ENCODE measurements at places on chromosomes 4 and X.

- no peak for DNase-seq
Observed at GRCh38 chr4:26985873-26986272, 125.2 kb downstream of the STIM2 start.

GRCh38 chr4:14383652-14384051, 618.6 kb upstream of the CPEB2 start:
- no peak for DNase-seq

DNA sequence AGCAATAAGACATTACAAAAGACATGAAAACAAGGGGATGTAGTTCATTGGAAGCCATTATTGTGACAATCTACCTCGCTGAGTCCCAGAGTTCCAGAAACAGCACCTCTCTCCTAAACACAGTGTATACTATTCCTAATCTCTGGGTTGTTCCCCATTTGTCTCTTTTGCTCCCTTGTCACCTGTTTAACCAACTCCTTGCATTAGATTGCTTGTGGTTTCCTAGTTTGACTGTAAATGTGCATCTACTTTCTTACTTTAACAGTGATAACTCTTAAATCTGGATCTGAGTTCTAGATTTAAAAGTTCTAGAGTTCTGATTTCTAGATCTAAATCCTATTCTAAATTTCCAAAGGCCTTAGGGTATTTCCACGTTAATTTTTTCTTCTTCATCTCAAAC, 71.6 kb upstream of the TET2 start:
- no peak for DNase-seq

DNA sequence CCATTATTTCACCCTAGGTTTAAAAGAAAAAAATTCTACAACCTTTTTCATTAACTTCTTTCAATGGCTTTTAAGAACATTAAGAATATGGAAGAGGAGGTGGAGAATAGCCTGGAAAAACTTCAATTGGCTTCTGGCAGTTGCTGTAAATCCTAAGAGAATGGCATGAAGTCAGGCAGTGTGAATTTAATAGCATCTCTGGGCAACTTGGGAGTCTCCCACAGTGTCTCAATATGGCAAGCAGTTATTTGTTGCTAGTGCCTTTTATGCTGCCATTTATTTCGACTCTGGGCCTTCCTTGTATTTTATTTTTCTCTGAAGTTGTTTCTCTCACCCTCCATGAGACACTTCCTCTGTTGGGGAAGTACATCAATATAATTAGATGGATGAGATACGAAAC, 322.1 kb downstream of the CBLL2 start:
- DNase-seq = no peak

DNA sequence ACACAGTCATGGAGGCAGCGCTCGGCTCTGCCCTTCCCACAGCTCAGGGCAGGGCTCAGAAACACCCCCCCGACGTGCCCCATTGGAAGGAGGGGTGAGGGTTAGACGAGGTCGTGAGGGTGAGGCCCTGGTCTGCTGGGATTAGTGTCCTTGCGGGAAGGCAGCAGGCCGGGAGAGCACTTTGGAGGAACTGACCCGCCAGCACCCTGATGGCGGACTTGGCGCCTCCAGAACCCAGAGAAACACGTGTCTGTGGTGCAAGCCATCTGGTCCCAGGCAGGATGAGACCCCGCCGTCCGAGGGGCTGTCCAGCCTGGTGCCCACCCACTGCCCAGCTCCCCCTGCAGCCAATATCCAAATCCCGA, 26.3 kb downstream of the TACC3 start:
- DNase-seq = no peak

DNA sequence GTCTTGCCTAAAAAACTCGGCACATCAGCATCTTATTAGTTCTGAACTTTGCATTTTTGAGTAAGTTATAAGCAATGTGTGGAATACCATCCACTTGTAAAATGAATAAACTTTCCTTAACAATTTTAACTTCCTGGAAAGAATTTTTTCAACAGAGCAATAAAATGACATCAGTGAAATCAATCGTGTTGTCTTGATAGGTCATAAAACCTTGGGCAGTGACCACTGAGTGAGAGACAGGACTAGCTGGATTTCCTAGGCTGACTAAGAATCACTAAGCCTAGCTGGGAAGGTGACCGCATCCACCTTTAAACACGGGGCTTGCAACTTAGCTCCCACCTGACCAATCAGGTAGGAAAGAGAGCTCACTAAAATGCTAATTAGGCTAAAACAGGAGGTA, 403.0 kb upstream of the CNKSR2 start:
- DNase-seq = no peak

DNA sequence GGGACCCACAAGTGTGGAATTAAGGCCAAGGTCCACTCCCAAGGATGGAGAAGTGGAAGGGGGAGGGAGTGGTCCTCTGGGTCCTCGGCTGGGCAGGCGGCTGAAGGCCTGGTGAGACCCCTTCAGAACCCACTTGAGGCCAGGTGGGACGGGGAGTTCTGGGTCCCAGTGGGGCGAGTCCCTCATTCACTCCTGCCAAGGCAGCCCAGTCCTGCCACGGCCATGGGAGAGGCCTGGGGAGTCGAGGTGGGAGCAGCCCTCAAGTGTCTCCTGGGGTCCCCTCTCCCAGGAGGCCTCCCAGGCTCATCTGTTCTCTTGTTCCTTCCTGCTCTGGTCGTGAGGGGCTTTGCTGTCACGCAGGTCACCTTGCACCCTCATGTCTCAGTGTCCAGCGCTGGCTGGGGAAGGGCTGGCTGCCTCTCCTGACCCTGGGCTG, 6.1 kb upstream of the SH3BP2 start:
- no peak for DNase-seq

DNA sequence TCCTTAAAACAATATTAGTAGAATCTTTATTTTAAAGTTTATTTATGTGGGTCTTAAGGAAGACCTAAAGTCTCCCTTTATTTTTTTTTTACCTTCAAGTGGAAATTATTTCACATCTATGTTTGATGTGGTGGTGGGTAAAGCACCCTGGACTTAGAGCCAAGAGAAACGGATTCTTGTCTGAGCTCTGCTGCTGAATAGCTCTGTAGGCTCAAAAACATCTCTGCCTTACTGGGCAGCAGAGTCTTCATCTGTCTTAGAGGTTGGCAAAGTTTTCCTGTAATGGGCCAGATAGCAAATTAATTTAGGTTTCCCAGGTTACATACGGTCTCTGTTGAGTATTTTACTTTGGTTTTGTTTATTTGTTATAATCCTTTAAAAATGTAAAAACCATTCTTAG, 136.5 kb downstream of the CEP135 start:
- no peak for DNase-seq

GRCh38 chr4:2630556-2631273, 94.3 kb downstream of the FAM193A start:
- DNase-seq = no peak

GRCh38 chr4:58833126-58833525, 1722.9 kb upstream of the IGFBP7 start:
- DNase-seq = no peak

- DNase-seq = no peak
Observed at GRCh38 chr4:171639540-171639939, 173.7 kb upstream of the GALNTL6 start.

DNA sequence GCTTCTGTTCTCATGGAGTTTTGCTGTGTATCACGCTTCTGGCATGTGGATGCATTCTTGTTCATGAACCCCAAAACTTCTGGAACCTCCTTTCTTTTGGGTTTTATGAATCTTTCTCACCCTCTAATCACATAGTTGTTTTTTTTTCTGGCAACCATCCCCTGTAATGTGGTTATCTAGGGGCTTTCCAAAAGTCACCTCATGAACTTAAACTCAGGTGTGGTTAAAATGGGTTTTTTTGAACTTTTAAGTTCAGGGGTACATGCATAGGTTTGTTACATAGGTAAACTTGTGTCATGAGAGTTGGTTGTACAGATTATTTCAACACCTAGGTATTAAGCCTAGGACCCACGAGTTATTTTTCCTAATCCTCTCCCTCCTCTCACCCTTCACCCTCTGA, 1099.4 kb upstream of the SLIT2 start:
- no peak for DNase-seq

- no peak for DNase-seq
Observed at GRCh38 chr4:173415885-173416653, 17.2 kb upstream of the SCRG1 start.

GRCh38 chrX:57367649-57368048, 81.1 kb downstream of the FAAH2 start:
- DNase-seq = no peak

DNA sequence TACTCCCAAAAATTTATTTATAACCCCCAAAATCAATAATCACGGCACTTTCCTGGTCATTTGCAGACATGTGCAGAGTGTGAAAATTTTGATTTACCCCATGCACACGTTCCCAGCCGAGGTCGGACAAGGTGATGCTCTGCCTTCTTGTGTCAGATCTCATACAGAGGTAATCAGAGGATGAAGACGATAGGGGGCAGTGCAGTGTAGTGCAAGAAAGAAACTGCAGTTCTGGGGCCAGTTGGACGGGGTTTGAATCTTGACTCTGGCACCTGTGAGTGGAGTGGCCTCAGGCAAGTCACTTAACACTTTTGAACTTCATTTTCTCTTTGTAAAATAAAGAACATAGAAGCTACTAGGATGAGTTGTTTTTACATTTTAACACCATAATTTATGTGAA, 88.4 kb downstream of the FRMPD3 start:
- no peak for DNase-seq

GRCh38 chrX:16552546-16552945, 97.4 kb upstream of the S100G start:
- DNase-seq = peak; percentile 10

- DNase-seq = no peak
Observed at GRCh38 chr4:86174506-86174905, 185.3 kb downstream of the MAPK10 start.

GRCh38 chrX:22699581-22700091, 300.1 kb upstream of the DDX53 start:
- DNase-seq = no peak

- DNase-seq = no peak
Observed at GRCh38 chrX:119497185-119497584, 28.9 kb downstream of the SLC25A5 start.

DNA sequence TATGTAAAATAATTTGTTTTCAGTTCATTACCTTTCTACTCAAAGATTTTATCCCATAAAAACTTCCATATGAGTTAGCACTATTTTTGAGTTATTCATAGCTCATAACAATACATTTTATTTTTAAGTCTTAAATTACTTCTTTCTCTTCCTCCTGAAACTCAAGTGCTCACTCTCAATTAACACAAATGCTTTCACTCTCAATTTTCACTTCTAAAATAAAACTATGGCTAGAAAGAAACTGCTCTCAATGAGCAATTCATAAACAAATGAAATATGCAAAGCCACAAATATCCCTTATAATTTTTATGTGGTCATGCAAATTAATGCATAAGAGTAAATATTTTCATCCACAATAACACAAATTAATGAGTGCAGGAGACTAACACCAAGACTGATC, 38.8 kb downstream of the MAML3 start:
- DNase-seq = no peak

DNA sequence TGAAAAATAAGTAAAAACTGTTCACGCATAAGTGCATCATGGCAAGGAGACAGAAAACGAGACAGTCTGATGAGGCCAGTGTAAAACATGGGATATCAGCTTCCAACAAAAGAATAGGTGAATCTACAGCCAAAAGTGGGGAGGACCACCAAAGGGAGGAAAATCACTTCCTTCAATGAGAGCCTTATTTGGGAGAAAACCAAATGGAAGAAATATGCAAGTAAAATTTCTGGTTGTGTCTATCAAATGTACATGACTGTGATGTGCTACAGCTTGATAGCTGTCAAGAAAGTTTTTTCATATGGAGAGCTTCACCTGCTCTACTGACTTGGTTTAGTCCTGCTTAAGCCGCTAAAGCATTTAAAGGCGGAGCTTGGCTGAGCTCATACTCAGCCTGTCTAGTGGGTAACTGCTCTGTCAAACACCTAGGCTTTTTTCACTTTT, 66.2 kb downstream of the MAGEA1 start:
- DNase-seq = no peak

- DNase-seq = no peak
Observed at GRCh38 chr4:53498706-53499105, 92.6 kb downstream of the LNX1 start.

All from fibroblast of skin of left biceps (primary cell).